ENCODE measurements at places on chromosomes 16 and 17.

DNA sequence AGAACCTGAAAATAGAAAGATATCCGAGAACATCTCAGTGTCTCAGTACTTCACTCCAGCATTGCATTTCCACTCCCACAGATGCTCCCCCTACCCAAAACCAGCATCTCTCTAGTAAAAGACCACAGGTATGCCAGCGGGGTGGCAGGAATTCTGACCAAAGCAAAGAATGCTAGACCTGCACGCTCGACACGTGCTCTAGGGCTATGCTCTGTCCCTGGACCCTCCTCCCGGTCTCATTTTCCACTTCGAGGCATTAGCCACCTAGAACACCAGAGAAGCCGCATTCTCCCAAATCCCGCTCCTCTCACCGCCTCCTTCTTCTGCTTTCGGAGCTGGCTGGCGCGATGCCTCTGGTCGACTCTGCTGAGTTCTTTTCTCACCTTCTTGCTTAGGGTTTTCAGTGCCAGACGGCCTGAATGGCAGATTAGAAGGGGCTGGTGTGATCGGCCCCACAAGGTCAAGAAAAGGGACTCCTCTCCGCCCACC lies 487 bp downstream of the TSR1 start:
- DNase-seq, result no peak

DNA sequence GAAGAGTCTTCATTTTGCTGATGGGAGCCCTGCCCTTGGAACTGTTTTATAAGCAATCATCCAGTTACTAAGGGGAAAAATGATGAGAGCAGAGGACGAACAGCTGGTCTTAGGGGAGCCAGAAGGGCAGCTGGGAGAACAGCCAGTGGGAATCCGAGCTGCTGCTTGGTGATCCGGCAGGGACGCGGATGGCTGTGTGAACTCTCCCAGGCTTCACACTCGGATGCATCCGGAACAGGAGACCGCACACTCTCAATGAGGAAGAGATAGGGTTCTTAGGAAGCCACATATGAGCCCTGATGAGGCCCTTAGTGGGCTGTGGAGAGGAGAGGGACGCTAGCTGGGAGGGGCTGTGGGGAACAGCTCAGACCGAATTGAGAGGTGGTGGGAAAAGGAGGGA lies 5.0 kb upstream of the CACNG5 start:
- no peak for DNase-seq

GRCh38 chr16:6641091-6641490 lies 691.6 kb upstream of the RBFOX1 start:
- no peak for DNase-seq

DNA sequence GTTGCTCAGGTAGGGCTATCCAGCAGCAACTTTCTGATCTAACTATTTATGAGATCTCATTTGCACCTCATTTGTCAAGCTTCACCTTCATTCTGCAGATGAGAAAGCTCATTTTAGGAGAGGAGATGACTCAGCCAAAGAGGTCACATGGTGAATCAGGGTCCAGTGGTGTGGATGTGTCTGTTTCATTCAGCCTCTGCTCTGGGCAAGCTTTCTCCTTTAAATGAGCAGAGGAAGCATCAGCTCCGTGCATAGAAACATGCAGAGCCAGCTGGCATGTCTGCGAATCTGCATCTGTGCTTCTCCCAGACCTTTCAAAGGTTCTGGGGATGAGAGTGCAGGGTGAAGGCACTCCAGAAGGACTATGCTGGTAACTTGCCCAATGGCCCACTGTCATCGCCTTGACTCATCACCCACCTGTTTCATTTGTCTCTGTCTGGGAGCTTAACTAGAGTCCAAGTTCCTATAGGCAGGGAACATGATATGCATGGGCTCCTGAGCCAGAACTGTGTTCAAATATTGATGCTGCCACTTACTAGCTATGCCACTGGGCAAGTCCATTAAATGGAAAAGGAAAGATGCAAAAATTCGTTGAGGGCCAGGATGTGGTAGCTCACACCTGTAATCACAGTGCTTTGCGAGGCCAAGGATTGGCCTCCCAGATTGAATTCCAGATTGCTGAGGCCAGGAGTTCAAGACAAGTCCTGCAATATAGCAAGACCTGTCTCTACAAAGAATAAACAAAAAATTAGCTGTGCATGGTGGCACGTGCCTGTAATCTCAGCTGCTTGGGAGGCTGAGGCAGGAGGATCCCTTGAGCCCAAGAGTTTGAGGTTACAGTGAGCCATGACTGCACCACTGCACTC lies 67.1 kb upstream of the NLK start:
- no peak for DNase-seq

- no peak for DNase-seq
These were observed 119.2 kb upstream of the CCL2 start for GRCh38 chr17:34135841-34136240.

- no peak for DNase-seq
These were observed 6.6 kb downstream of the PRAC1 start for GRCh38 chr17:48715496-48716399.

- DNase-seq, result no peak
These were observed 6.1 kb upstream of the UQCRC2 start for GRCh38 chr16:21946889-21947635.

DNA sequence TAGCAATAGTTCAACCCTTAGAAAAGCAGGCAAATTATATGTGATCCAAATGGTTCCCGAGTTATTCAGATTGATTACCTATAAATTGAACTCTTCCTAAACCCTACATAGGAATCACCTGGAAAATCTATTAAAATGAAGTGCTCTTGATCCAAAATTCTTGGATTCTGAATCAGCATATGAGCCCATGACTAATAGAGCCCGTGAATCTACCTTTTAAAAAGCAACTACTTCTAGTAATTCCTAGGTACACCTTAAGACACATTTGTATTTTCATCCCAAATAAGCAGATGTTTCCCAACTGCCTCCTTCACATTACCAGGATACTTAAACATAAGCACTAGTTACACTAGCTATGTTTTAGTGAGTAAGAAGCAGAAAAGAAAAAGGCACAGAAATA lies 1171.0 kb upstream of the GOT2 start:
- DNase-seq, result no peak

- no peak for DNase-seq
These were observed 243.5 kb downstream of the FOXL1 start for GRCh38 chr16:86821895-86822294.

- no peak for DNase-seq
These were observed 23.3 kb upstream of the SLC5A10 start for GRCh38 chr17:18928628-18929125.

DNA sequence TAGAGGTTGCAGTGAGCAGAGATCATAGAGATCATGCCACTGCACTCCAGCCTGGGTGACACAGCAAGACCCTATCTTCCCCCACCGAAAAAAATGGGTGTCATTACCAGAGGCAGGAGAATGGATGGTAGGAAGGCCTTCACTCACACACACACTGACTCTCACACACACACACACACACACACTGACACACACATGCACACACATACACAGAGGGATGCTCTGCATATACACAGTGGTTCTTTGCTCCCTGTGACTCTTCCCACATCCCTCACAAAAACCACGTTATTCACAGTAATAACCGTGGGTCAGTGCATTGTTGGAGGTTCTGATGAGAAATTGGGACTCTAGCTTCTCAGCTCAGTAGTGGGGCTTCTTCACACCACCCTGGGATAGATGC lies 300.2 kb upstream of the N4BP1 start:
- DNase-seq, result no peak

DNA sequence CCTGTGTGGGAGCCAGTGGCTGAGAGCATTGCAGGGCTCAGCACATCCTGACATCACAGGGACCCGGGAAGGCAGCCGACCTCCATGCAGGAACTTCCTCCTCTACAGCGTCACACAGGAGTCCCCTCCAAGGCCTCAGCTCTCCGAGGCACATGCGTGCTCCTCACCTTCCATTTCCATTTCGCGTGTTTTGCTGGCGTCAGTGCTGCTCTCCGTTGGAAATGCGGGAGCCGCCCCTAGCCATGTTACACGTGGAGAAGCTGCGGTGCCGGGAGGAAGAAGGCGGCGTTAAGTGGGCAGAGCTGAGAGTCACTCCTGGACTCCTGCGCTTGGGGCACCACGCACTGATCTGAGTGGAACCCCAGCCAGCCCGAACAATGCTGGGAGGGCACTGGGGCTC lies 25.2 kb upstream of the CRISPLD2 start:
- no peak for DNase-seq

DNA sequence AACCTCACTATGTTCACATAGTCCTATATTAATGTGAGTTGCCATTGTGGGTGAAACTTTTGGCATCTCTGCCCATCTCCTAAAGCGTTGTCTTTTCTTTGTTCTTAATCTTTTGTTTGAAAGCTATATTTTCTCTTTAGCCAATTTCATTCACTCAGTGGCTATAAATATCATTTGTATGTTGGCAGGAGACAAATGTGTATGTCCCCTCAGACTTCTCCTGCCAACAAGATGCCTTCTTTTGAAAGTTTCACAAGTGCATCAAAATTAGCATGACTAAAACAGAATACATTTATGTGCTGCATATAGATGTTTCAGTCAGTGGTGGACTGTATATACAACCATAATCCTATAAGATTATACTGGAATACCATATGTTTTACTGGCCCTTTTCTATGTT lies 109.0 kb downstream of the CA10 start:
- no peak for DNase-seq

DNA sequence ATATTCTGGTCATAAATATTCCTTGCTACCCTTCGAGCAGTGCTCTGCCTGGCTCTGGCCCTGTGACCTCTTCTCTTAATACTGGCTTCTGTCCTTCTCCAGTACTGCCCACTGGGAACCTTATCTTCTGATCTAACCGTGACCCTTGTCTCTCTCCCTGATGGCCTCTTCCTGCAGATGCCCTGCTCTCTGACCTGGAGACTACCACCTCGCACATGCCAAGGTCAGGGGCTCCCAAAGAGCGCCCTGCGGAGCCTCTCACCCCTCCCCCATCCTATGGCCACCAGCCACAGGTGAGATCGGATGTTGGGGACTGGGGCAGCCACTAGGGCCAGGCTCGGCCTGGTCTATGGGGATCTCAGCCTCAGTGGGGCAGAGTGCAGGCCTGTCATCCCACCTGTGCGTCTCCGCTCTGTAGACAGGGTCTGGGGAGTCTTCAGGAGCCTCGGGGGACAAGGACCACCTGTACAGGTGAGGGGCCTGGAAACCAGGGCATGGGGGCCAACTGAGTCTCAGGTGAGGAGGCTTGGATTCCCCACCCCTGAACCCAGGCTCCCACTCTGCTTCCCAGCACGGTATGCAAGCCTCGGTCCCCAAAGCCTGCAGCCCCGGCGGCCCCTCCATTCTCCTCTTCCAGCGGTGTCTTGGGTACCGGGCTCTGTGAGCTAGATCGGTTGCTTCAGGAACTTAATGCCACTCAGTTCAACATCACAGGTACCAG lies 1.5 kb downstream of the TGFB1I1 start:
- DNase-seq, result no peak

DNA sequence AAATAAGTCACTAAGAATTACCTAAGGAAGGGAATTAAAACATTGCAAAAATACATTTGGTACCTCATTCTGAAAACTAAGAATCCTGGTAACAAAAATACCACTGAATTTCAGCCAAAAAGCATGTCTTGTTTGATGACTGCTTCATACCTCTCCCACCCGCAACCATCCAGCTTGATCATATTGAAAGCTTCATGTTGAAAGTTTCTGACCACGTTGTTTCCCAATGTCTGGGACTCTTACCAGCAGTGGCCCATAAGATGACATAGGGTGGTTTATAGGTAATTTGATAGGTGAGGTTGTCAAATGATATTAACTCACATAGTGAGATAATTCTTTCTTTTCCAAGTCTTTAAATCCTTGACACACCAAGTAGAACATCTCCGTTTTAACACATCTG lies 139.3 kb downstream of the CDH11 start:
- DNase-seq, result no peak

DNA sequence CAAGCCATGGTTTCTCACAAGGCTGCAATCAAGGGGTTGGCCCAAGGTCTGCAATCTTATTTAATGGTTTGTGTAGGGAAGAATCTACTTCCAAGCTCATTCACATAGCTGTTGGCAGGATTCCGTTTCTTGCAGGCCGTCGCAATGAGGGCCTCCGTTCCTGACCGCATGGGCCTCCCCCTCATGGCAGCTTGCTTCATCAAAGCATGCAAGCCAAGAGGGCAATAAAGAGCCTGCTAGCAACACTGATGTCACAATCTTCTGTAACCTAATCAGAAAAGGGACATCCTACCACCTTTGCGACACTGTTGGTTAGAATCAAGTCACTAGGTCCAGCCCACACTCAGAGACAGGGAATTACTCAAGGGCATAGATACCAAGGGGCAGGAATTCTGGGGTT lies 95.5 kb downstream of the CCT6B start:
- DNase-seq, result no peak

DNA sequence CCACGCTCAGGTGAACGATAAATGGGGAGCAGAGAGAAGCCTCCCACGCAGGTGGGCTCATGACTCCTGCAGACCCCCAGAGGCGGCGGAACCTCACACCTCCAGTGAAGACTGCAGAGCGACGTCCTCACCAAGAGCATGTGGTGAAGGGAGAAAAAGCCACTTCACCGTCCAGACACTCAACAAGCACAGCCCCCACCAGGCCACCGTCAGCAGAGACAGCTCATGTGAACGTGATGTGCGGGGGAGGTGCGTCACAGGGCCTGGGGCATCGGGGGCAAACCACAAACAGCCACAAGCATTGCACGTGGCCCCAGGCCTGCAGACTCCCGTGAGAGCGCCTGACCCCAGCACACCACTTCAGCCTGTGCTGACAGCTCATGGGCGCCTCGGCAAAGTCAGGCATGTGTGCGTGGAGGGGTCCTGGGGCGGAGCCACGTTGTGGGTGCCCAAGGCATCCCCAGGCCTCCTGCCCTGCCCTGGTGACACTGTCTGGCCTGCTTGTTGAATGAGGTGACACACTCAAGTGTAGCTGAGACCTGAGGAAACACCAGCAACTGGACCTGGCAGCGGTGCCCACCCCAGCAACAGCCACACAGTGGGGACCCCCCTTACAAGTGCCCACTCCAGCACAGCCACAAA lies 19.0 kb downstream of the LMF1 start:
- DNase-seq, result no peak

DNA sequence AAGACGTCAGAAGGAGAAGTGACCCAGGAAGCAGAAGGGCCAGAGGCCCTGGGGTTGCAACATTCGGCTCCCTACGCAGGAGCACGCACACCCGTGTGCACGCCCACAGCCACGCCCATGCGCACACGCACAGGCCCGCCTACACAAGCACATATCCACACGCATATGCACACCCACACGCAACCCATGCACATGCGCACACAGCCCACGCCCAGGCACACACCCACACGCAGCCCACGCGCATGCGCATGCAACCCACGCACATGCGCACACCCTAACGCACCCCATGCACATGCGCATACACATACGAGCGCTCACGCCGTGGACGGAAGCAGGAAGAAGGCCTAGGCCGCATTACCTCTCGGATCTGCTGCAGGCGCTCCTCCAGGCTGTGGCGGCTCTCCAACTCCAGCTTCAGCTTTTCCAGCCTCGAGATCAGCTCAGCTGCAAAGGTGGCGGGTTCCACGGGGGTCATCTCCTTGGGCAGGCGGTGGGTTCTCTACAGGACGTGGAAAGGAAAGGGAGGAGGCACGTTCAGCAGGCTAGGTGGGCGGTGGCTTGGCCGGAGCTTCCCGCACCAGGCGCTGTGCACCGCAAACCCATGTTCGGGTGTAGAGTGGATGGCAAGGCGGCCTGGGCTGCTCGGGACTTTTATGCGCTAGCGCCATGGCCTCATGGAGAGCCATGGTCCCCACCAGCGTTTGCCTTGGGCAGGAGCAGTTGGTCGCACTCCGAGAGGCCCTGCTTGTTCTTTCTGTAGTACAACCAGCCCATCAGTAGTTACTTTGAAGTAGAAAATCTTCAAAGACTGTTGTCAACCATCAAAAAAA lies 23.4 kb downstream of the AXIN2 start:
- no peak for DNase-seq

GRCh38 chr17:33335491-33336173 lies 42.5 kb upstream of the ASIC2 start:
- DNase-seq, result no peak

GRCh38 chr17:72404872-72405271 lies 284.1 kb downstream of the SOX9 start:
- DNase-seq, result no peak
